ENCODE measurements at places on chromosomes 12 and 14.

DNA sequence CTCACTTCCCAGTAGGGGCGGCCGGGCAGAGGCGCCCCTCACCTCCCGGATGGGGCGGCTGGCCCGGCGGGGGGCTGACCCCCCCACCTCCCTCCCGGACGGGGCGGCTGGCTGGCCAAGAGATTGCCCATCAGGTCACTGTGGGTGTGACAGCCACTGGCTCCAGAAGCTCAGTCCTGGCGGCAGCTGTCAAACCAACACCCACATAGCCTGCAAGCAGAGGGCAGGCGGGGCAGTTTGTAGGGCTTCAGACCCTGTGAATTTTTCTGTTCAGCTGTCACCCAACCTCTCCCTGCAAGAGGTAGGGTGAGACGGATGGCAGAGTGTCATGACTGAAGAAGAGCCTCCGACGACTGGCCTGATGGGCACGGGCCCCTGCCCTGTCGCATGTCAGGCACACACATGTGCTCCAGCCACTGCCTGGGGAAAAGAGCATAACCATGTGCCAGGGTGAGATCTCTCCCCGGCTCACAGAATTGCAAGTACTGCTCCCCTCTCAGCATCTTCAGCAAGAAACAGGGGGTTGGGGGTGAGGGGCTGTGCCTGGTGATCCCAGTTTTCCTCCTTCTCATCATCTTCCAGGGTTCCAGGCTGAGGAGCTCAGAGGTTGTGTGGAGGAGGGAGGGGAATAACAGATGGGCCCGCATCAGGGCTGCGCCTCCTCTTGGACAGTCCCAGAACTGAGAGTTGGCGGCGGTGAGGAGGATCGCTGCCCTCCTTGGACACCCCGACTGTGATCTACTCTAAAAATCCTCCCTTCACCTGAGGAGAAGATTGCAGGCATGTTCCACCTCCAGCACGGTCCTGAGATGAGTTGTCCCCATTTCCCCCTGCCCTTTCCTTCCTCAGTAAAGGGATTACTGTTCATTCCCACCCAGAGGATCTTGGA lies 11.2 kb upstream of the PRPH start:
- DNase-seq: no peak

DNA sequence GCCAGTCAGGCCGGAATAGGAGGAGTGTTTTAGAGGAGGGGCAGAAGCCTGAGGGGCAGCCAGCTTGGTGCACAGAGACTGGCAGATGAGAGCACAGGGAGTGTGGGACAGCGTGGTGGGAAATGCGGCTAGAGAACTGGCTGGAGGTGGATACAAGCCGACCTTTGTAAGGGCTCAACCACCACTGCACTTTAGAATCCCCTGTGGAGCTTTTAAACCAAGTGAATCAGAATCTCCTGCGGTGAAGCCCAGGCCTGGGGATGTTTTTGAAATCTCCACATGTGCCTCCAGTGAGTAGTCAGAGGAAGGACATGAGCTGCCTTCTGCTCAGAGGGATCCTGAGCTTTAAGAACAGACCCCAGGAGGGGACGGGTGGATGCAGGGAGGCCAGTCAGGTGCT lies 10.9 kb upstream of the PCED1B start:
- DNase-seq: no peak

GRCh38 chr12:69154585-69155363 lies 84.6 kb upstream of the CPSF6 start:
- DNase-seq: no peak

DNA sequence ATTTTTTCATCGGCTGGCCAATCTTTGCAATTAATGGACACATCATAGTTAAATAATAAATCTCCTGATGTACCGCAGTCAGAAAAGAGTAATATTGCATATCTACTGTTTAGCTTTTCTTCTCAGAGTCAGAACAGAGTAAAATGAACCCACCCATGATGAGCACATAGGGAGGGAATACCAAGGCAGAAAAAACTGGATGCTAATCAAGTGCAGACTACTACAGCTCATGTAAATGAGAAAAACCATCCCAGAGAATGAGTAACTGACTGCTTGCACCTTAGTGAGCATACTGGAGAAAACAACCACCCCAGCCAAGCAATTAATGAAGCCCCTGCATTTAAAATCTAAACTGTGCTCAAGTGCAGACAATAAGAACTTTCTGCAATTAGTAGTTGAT lies 483.7 kb downstream of the MDGA2 start:
- no peak for DNase-seq

DNA sequence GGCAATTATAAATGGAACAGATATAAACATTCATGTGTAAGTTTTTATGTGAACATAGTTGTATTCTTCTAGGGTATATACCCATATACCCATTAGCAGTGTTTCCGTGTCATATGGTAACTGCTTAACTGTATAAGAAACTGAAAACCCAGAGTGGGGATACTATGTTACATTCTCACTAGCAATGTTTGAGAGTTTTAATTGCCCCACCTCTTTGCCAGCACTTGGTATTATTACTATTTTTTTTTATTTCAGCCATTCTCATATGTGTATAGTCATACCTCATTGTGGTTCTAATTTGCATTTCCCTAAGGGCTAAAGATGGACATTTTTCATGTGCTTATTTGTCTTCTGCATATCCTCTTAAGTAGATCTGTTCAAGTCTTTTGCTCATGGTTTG lies 28.7 kb upstream of the ITPR2 start:
- no peak for DNase-seq

DNA sequence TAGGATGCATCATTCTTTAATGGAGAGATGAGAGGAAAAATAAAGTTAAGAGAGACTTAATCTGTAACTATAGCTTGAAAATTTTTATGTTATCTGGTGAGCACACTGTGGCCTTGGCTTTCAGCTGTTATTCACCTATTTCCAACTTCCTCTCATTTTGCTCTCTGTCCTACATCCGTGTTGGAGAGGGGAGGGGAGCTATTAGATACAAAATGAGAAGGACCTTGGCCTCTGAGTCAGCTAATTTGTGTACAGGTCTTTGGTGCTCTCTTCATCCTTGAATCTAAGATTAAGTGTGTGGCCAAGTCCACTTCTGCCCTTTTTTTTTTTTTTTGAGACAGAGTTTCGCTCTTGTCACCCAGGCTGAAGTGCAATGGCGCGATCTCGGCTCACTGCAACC lies 887 bp upstream of the APOBEC1 start:
- DNase-seq: no peak

DNA sequence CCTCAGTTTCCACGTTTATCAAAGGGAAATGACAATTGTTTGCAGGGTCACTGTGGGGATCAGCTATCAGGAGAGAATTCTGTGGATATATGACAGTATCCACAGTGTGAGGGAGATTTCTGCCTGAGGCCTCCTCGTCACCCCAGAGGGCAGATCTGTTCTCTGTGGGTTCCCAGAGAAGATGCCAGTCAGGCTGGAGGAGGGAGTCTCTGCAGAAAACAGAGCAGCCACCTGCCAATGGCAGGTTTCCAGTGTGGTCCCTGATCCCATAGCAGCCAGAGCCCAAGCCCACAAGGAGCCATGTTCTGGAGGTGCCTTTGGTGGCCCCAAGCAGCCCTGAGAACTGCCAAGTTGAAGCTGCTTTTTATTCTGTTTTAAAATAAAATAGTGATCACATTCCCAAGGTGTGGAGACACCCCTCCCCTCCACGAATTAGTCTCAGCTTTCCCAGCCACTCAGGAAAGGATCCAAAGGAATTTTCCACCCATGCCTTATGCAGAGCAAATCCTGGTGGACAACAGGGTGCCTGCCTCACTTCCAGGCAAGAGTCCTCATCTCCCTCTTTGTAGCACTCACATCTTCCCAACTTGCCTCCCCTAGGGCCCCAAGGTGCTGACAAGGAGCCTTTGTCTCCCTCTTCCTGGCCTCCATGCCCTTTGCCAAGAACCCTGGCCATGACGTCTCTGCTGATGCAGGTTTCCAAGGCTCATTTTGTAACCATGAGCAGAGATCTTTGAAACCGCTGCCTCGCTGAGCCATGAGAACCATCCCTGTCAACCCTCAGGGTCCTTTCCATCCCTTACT lies 20.4 kb downstream of the CMKLR1 start:
- no peak for DNase-seq

DNA sequence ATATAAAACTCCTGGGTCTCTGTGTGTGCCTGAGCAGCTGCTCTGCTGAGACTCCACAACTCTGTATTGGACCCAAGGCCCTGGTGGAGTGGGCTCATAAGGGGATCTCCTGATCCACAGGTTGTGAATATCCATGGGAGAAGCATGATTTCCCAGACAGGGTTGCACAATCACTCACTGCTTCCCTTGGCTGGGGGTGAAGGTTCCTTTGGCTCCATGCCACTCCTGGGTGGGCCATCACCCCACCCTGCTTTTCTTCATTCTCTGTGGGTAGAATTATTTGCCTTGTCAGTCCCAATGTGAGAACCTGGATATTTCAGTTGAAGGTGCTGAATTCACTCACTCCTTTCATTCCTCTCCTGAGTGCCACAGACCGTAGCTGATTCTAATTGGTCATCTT lies 205.2 kb upstream of the TMEM260 start:
- DNase-seq: no peak

DNA sequence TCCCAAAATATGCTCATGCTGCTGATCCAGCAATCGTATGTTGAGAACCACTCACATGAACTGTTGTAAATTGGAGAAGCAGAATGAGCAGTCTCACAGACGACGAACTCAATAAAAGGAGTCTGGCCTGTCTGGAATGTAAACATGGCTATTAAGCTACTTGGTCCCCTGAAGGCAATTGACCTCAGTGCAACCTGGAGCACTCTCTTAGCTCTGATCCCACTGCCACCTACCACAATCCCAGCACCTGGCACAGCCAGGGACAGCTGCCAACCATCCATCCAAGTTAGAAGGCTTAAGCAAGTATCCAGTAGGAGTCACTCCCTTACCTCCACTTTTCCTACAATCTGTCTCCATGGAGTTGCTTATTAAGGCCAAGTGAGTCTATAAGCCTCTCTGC lies 406.9 kb upstream of the CLEC14A start:
- no peak for DNase-seq

GRCh38 chr12:49912345-49913255 lies 8.9 kb upstream of the FAIM2 start:
- no peak for DNase-seq

DNA sequence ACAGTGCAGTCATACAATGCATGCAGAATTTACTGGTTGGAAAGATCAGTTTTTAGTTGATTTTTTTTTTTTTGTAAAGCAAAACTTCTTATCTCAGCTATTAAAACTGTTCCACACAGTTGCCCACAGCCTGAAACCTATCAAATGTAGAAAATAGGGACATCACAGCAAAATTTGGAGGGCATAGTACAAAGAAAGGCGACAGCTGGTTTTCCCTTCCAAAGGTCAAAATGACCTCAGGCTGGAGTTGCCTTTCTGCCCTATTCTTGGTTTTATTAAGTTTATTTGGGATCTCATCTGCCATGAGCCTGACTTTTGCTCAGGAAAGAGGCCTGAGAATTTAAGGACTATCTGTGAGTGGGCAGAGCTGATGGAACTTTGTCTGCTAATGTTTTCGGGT lies 28.5 kb downstream of the NOPCHAP1 start:
- no peak for DNase-seq

DNA sequence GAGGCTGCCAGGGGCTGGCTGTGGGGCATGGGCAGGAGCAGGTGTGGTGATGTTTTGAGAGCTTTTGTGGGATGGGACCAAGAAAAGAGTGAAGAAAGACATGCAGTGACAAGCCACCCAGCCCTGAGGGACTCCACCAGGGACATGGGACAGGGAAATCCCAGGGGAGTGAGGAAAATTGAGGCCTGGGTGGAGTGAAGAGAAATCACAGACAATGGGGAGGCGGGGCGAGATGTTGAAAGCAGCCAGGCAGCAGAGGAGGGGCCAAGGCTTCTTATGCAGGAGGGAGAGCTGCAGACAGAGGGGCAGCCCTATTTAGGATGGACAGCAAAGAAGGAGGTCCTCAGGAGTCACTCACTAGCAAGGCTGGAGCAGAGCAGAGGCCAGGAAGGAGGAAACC lies 4.2 kb upstream of the KRT1 start:
- no peak for DNase-seq

DNA sequence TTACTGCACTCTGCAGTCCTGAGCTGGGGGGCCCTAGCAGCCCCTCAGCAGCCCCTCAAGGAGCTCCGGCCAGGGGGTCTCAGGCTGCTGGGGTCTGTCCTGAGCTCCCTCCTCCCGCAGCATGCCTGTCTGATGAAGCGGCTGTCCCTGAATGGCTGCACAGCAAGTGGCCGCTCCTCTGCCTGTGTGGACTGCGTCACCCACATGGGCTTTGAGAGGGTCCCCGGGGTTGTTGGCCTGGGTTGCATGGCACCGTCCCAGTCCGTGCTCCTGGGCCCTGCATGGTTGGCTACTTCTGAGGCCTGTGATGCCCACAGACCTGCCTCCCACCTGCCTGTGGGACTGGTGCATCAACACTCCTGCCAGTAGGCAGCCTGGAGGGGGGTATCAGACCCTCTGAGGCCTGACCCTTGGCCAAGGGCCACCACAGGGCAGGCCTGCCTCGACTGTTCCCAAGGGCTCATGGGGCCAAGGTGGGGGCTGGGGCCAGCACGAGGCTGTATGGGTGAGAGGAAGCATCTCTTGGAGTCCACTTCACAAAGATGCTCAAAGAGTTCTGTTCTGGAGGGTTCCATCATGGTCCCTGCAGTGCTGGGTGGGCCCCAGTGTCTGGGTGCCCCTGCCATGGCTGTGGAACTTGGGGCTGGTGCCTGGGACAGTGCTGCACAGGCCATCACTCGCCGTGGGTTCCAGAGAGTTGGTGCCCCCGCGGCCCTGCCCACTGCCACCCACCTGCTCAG lies 12.2 kb downstream of the CEP170B start:
- DNase-seq: no peak

GRCh38 chr12:103441437-103442181 lies 54.2 kb downstream of the C12orf42 start:
- no peak for DNase-seq

DNA sequence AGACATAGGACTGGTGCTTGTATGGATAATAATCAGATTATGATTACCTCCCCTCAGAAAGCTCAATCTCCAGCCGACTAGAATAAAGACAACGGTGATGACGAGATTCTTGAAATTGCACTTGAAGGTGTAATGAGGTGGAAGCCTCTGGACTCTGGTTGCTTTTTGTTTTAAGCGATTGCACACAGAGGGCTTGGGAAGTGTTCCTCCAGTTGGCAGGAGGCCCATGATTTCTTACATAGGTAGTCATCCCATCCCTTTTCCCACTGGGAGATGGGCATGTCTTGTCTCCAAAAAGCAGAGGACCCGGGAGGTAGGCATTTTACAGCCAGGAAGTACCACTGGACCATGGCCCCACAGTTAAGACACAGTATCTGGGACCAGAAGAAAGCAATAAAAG lies 165.7 kb upstream of the FKBP4 start:
- DNase-seq: no peak

GRCh38 chr12:105348142-105348541 lies 17.7 kb downstream of the C12orf75 start:
- no peak for DNase-seq

All from SIG-M5 (cell line).